T-helper 1 cell (primary cell): ENCODE measurements at places on chromosomes 6 and 20.

DNA sequence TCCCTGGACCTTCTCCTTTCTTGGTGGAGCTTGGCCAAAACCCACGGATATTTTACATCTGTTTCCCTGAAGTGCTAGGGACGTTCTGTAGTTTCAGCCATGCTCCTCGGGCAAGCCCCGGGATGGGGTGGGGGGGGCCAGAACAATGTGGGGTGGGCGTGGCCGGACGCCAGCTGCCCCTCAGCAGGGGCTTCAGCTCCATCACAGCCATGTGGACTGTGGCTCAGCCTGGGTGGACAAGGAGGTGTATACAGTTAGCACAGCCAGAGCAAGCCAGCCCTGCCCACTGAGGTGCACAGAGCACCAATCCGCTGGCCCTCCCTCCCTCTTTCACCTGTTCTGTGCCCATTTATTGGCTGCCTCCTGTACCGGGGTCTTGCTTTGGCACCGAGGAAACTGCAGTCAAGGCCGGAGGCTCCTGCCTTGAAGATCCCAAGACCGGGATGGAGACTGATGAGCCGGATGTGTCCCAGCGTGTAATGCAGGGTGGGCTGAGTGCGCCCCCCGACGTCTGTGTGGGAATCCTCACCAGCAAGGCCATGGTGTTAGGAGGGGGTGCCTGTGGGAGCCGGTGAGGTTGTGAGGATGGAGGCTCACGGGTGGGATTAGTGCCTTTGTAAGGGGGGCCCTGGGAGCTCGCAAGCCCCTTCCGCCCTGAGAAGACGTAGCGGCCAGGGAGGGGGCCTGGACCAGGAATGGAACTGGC lies 28.0 kb downstream of the FRMD1 start:
- DNase-seq = no peak

GRCh38 chr6:170153436-170154319 lies 137.2 kb downstream of the DLL1 start:
- DNase-seq = no peak

DNA sequence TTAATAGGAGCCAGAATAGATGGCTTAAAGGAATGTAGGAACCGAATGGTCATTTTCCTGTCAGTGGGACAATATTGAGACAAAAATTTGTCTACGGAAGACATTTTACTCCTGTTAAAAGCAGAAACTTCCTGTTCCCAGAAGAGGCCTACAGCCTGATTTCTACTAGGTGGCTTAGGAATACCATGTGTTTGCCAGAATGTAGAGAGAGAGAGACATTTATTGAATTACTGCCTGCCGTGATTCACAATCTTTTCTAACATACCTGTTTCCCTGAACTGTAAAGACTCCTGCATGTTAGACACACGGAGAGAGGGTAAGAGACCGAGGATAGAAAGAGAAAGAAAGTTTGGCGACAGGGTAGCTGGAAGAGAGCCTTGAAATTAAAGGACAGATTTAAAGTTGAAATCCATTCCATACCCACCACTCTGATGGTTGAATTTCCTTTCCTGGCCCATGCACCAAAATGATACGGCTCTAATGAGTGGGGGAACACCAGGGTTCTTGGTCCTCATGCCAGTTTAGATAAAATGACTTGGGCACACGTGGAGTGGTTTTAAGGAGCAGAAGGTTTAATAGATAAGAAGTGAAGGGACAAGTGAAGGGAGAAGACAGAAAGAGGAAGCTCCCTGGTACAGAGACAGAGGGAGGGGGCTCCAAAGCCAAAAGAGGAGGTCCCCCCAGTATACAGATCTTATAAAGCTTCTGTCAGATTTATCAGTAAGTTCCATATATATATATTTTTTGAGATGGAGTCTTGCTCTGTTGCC lies 22.5 kb downstream of the NCOA3 start:
- no peak for DNase-seq

- DNase-seq = no peak
Measured at GRCh38 chr6:158519300-158519699, 40.6 kb upstream of the TMEM181 start.

- DNase-seq = no peak
Measured at GRCh38 chr6:145209272-145209671, 526.0 kb downstream of the EPM2A start.

- DNase-seq = no peak
Measured at GRCh38 chr6:41184761-41185160, 16.2 kb downstream of the TREML2 start.

- no peak for DNase-seq
Measured at GRCh38 chr6:107154131-107154800, 39.0 kb upstream of the BEND3 start.

GRCh38 chr6:160122744-160123143 lies 1.1 kb downstream of the SLC22A1 start:
- DNase-seq = no peak

- no peak for DNase-seq
Measured at GRCh38 chr6:25220857-25221256, 58.3 kb upstream of the CARMIL1 start.

GRCh38 chr20:50664254-50664653 lies 27.1 kb downstream of the RIPOR3 start:
- no peak for DNase-seq

DNA sequence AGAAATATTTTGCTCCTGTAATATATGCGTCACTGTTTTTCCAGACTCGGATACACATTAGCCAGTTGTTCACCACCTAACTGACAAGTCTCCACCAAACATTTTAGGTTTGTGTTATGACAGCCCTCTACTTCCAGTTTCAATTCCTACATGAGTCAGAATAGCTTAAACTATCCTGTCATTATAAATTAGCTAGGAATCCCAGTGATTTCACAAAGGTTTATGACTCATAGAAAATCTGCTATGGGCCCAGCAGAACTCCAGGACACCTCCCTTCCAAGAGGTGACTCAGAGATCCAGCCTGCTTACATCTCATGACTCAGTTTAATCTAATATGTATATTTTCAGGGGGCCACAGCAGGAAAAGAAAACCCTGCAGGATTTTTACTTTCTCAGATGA lies 17.4 kb upstream of the PLCB4 start:
- no peak for DNase-seq

DNA sequence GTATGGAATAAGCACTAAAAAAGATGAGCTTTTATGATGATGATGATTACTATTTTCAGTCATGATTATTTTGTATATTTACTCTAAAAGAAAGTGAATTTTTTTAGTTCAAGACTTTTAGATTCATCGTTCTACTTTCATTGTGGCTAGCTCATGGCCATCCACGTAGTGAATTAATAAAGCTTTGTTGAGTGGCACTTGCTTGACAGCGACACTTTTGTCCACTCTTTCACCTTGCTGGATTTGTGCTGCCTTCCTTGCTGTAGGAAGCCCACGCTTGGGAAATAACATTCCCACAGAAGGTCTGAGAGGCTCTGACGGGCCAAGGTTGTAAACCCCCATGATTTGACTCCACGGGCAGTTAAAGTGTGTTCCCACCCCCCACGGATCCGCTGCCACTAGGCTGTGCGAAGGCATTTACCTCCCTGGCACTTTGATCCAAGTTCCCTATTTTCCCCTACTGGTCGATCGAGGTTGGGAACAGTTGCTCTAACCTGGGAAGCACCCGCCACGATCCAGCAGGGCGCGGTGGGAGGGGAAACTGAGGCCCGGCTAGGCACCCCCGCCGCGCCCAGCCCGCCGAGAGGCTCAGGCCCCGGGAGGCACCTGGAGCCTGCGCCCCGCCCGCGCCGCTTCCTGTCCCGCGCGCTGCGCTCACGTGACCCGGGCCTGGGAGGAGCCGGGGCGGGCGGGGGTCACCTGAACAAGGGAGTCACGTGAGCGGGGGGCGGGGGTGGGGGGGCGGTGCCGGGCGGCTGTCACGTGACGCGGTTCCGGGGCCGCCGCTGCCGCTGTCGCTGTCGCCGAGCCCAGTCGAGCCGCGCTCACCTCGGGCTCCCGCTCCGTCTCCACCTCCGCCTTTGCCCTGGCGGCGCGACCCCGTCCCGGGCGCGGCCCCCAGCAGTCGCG lies at the start of gene IGF2R:
IGF2R (plus strand) TSS at position 788 of the 909 bp plus-strand sequence. CDS start 165 bp downstream, outside the sequence.
- peak; percentile 94 for DNase-seq

DNA sequence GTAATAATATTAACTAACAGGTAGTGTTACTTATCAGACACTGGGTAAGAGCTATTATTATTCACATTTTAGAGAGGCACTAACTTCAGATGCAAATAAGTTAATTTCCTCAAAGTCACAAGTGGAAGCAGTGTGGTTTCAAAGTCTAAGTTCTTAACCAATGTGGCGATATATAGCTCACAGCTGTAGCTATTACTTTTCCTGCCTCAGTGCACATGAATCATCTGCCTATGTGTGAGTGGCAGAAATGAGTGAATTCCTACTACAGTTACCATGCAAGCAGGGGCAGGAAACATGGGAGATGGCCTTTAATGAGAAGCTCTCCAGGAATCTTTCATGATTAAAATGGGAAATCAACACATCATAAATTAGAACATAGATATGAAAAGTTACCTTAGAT lies 126.2 kb upstream of the EYA4 start:
- no peak for DNase-seq

GRCh38 chr20:64192406-64192805 lies 28.2 kb downstream of the MYT1 start:
- no peak for DNase-seq

DNA sequence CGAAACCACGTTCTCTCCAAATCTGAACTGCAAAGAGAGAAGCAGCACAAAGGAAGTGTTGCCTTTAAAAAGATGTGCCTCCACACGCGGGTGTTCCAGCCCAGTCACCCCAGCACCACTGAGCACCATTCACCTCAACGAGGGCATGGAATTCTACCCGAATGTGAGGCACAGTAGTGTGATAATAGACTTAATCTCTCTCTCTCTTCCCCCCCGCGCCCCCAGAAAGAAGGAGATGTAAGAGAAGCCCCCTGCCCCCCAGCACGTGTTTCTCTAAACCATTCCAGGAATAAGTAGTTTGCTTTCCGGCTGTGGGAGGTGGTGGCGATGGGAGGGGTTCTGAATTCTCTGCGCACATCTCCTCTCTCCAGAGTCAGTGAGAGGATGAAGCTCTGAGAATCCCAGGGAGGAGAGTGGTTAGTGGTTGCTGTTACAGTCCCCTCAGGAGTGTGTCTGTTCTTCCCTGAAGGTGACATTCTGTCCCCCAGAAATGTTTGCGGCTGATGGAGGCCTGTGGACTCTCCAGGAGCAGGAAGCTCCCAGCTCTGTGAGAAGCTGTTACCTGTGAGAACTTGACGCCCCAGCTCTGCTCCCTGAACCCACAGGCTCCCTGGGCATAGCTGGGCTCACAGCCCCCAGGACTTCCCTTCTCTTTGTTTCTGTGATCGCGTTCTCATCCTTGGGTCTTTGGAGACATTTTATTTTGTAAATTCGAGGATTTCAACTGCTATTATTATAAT lies 23.5 kb upstream of the IRF4 start:
- no peak for DNase-seq

DNA sequence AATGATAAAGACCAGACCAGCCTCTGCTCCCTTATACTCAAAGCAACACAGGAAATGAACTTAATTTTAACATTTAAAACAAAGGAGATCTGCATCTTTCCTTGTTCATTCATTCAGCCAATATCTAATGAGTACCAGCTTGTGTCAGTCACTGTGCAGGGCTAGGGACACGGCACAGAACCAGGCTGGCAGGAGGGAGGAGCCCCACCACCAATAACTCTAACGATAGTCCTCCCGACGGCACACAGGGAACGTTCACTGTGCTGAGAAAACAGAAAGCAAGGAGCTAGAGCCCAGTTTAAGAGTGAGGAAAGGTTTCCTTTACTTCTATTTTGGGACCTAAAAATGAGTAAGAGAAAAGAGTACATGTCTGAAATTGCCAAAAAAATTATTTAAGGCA lies 9.9 kb downstream of the ETV7 start:
- no peak for DNase-seq

GRCh38 chr20:1924910-1925861 lies 30.0 kb downstream of the SIRPA start:
- DNase-seq = no peak

- no peak for DNase-seq
Measured at GRCh38 chr20:34240693-34241615, at the start of gene ASIP. TSS of gene ASIP (plus strand) at chr20:34241423. CDS start at chr20:34260375, 18,952 bp downstream.

- DNase-seq = no peak
Measured at GRCh38 chr6:128899341-128900050, 16.6 kb downstream of the LAMA2 start.

GRCh38 chr6:26430787-26431186 lies 9.5 kb upstream of the BTN3A3 start:
- DNase-seq = no peak

GRCh38 chr6:2810092-2810671 lies 31.5 kb downstream of the SERPINB1 start:
- DNase-seq = no peak

GRCh38 chr6:17583811-17584210 lies 16.3 kb upstream of the FAM8A1 start:
- DNase-seq = no peak

GRCh38 chr6:40387127-40387870 lies 199.9 kb downstream of the LRFN2 start:
- no peak for DNase-seq

- DNase-seq = no peak
Measured at GRCh38 chr20:35395728-35396127, 16.0 kb downstream of the UQCC1 start.
